NCI-H446 treated with DMSO at 0.1 percent for 48 hours (cell line): ENCODE measurements at places on chromosomes 16 and 17.

- no peak for DNase-seq
Measured at GRCh38 chr16:79286646-79287423, 313.7 kb downstream of the MAF start.

DNA sequence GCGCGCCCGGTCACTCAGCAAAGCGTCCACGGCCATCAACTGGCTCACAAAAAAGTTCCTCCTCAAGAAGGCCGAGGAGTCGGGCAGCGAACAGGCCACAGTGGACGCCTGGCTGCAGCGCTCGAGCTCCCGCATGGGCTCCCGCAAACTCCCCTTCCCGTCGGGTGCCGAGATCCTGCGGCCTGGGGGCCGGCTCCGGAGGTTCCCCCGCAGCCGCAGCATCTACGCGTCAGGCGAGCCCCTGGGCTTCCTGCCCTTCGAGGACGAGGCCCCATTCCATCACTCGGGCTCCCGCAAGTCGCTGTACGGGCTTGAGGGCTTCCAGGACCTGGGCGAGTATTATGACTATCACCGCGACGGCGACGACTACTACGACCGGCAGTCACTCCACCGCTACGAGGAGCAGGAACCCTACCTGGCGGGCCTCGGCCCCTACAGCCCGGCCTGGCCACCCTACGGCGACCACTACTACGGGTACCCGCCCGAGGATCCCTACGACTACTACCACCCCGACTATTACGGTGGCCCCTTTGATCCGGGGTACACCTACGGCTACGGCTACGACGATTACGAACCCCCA lies 10.7 kb downstream of the MYO15A start:
- no peak for DNase-seq

GRCh38 chr17:77304051-77304745 lies 163.4 kb downstream of the SEC14L1 start:
- DNase-seq, result peak; percentile 91

- no peak for DNase-seq
Measured at GRCh38 chr17:29567554-29568330, 759 bp upstream of the TP53I13 start.

DNA sequence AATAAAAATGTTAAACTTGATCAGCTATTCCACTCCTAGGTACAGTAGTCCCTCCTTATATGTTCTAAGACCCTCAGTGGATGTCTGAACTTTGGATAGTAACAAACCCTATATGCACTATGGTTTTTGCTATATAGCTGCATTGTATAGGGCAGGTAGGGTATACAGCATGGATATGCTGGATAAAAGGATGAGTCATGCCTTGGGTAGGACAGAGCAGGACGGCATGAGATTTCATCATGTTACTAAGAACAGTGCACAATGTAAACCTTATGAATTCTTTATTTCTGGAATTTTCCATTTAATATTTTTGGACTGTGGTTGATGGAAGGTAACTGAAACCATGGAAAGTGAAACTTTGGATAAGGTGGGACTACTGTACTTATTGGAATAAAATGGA lies 235.1 kb downstream of the CEP112 start:
- no peak for DNase-seq

GRCh38 chr16:89357055-89357816 lies 133.1 kb downstream of the ANKRD11 start:
- DNase-seq, result no peak

GRCh38 chr16:684961-685696 lies 995 bp upstream of the JMJD8 start:
- no peak for DNase-seq

GRCh38 chr16:8908810-8909468 lies 26.8 kb downstream of the LITAFD start:
- no peak for DNase-seq

DNA sequence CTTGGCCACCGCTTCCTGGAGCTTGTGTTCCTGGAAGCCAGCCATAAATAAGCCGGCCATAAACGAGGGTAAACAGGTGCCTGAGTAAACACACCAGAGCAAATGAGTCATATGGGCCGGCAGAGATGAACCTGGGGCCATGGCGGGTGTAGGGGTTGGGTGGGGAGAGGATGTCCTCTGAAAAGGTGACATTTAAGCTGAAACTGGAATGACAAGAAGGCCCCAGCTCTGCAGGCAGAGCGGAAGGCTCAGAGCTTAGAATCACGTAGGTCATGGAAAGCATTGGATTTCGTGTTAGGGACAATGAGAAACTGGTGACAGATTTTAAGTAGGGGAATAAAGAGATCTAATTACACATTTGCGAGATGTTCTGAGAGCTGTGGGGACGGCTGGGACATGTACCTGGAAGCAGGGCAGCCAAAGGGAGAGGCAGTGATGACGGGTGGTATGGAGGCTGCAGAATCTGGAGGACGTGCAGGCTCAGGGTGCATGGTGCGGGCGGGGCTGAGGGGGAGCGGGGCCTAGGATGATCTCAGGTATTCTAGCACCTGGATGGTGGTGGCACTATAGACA lies 8.1 kb upstream of the DNASE1 start:
- no peak for DNase-seq

DNA sequence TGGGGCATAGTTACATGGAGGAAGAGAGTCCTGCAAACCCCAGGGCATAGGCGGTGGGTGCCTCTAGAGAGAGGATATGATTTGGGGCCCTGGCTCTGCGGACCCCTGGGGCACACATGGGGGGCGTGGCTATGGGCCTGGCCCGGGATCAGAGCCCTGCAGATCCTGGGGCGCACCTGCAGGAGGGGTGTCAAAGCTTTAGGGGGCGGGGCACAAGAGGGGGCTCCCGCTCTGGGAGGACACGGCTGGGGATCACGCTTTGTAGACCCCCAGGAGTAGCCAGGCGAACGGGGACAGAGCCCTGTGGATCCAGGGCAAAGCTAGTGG lies 497 bp downstream of the BCL7C start:
- DNase-seq, result no peak

GRCh38 chr16:31703526-31704128 lies 170.0 kb upstream of the ZNF267 start:
- no peak for DNase-seq

- no peak for DNase-seq
Measured at GRCh38 chr16:47524007-47524405, 62.9 kb downstream of the PHKB start.

GRCh38 chr17:40558300-40558889 lies 6.9 kb downstream of the CCR7 start:
- no peak for DNase-seq

- peak; percentile 56 for DNase-seq
Measured at GRCh38 chr17:73976147-73976546, 227.3 kb upstream of the RPL38 start.

GRCh38 chr16:81585785-81586184 lies 141.2 kb downstream of the CMIP start:
- no peak for DNase-seq

DNA sequence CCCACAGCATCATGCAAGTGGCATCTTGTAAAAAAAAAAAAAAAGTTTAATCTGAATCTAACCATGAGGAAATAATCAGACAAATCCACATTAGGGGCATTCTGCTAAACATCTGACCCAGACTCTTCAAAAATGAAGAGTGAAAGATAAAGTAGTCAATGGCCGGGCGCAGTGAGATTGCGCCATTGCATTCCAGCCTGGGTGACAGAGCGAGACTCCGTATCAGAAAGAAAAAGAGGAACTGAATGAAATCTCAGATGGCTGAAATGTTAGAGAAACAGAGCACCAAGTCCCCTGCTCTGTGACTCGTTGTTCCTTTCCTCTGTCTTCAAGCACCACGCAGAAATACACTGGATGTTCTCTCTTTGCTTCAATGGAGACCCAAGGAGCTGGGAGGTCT lies 12.7 kb upstream of the RNF135 start:
- DNase-seq, result no peak

- DNase-seq, result no peak
Measured at GRCh38 chr16:29678691-29679267, at the start of gene QPRT. QPRT (plus strand) TSS chr16:29679180; CDS start chr16:29679198, 18 bp downstream.

GRCh38 chr17:82019690-82020571 lies 2.7 kb downstream of the CENPX start:
- no peak for DNase-seq

DNA sequence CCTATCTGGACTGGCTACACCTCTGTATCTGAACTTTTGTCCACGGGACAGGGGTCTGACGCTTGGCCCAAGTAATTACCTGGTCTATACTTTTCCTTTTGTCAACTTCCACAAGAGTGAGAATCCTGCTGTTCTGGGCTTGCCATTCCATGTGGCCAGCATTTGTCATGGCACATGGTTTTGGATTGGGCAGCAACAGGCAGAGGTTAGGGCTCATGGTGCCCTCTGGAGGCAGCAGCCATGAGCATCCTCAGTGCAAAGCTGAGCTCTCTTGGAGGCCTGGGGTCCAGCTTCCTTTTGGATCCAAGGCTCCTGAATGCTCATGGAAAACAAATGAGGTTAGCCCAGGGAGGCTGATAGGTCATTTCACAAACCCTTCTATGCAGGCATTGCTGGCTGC lies 7.5 kb upstream of the EDC4 start:
- DNase-seq, result no peak

- no peak for DNase-seq
Measured at GRCh38 chr16:1027501-1027815, 45.1 kb upstream of the SSTR5 start.

- no peak for DNase-seq
Measured at GRCh38 chr16:51419768-51420167, 268.7 kb upstream of the SALL1 start.

DNA sequence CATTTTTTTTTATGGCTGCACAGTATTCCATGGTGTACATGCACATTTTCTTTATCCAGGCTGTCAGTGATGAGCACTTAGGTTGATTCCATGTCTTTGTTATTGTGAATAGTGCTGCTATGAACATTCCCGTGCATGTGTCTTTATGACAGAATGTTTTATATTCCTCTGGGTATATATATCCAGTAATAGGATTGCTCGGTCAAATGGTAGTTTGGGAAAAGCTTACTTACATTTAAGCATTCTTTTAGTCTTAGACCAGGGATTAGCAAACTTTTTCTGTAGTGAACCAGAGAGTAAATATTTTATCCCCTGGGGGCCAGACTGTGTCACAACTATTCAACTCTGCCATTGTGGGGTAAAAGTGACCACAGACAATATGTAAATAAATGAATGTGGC lies 40.2 kb downstream of the MED13 start:
- DNase-seq, result no peak

DNA sequence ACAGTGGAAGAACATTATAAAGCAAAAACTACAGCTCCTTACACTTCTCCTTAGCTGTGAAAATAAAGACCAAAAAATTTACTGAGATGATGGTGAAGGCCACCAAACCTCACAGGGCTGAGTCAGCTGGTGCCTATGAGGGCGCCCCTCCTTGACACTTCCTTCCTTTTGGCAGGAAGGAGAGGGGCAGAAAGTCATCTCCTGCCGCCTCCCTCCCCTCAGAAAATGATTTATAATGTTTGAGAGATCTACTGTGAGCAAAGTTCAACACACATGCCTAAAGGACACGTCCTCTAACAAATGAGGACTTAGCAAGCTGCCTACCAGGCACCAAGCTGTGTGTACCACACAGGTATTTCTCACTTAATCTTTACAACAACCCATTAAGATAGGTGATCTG lies 245.7 kb downstream of the PRKCA start:
- no peak for DNase-seq

DNA sequence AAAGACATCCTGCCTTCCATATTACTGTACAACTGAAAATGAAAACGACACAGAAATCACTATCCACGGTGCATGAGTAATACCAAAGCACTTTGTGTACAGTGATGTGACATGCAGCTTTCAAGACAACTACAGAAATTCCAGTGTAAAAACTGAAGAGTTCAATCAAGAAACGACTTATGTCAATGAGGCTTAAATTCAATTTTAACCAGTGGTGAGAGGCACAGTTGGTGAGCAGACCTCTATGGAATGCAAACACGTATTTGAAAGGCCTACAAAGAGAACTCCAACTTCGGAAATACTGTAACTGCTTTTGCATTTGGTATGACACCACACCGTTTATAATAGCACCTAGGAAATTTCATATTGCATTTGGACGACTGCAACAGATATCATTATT lies 87.6 kb downstream of the USP31 start:
- no peak for DNase-seq

GRCh38 chr17:21375162-21375560 lies 996 bp upstream of the KCNJ12 start:
- no peak for DNase-seq
